ENCODE measurements at places on chromosomes 7 and 10. TPM values are rescaled to one million over a fixed set of nuclear protein-coding genes. Genes with fewer than 3 reads are reported as not detected.

GRCh38 chr10:79938728-79939406, 10.0 kb downstream of the SFTPD start:
- no peak for DNase-seq

DNA sequence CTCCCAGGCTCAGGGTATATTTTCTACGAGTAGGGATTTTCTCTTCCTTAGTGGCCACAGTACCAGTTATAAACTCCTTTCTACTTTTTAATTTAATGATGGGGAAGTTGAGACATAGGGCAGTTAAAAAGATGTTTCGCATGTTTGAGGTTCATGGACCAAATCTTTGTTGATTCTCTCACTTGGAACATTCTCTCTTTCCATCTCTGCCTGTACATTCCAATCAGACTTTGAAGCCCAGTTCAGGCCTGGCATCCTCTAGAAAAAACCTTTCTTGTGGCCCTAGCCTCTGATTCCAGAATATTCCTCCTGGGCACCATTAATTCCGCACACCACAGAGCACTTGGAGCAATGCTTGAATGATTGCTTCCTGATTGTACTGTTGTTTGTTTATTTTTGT, 18.5 kb downstream of the SLC13A4 start:
- no peak for DNase-seq

- no peak for DNase-seq
Measured at GRCh38 chr10:49656845-49657493, 22.5 kb upstream of the C10orf53 start.

- DNase-seq, result peak; percentile 64
Measured at GRCh38 chr10:22620140-22620857, 94.1 kb downstream of the PIP4K2A start.

DNA sequence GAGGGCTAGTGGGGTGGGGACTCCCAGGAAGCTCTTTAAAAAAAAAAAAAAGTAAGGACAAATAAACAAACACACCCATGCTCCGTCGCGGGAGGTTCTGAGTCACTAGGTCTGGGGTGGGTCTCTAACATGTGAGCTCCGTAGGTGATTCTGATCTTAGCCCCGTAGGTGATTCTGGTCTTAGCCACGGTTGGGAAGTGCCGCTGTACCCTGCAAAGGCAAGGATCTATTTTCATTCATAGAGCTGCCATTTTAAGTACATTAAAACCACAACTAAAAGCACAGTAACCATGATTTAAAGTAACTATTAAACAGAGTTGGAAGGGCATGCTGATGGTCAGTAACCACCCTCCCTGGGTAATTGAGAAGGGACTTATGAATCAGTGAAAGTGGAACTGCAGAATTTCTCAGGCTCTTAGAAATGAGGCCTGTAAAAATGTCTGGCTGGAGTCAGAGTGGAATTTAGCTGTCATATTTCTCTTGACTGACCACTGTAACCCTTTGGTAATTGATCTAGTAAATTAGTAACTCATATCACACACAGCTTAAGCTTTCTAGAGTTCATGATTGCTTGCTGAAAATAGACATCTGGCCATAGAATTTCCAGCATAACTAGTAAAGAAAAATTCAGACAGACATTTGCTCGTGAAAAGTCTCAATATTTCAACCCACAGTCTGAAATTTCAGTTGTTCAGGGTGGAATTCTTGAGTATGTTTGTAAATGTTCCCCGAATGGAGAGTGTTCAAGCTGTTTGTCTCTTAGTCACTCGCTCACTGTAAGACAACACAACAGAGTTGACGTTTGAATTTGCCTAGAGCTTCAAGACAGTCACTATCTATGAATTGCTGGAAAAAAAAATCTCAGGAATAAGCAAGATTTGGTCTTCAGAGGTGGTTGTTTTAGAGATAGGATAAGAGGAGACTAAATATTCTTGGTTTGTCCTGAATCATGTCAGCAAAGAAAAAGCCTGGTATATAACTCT, 34.2 kb upstream of the TCF7L2 start:
- DNase-seq, result no peak

- no peak for DNase-seq
Measured at GRCh38 chr7:151178236-151178635, 8.8 kb downstream of the ASB10 start.

DNA sequence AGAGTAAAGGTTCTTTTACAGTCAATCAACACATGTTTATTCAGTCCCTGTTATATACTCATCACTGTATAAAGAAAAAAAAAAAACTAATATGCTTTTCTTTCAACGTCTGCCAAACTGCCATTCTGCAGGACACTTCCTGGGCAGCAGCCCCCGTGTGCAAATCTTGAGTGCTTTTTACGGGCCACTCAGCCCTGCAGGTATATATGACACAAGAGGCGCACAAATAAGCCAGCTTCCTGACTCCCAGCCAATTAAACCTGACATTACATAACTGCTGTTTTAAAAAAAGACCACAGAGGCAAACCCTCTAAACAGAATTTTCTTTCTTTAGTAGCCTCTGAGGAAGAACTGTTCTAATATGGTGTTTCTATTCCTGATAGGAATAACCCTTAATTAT, 263.0 kb upstream of the NEBL start:
- no peak for DNase-seq

DNA sequence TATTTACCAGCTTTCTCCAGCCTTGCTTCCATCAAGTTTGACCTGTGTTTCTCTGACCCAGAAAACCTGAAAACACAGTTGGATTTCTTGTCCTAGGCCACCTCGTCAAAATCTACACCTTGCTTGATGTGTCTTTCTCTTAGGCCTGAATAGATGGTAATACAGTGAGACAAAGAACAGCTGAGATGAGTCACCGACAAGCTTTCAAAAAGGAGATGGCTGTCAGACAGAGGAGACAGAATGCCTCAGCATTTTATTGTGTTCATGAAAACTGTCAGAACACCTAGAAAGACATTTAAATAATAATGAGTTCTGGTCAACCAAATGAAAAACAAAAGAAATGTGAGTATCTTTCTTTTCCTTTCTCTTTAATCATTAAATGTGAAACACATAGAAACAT, 119.7 kb upstream of the SORCS1 start:
- no peak for DNase-seq

SLC39A12 gene
- not detected for total RNA-seq

DNA sequence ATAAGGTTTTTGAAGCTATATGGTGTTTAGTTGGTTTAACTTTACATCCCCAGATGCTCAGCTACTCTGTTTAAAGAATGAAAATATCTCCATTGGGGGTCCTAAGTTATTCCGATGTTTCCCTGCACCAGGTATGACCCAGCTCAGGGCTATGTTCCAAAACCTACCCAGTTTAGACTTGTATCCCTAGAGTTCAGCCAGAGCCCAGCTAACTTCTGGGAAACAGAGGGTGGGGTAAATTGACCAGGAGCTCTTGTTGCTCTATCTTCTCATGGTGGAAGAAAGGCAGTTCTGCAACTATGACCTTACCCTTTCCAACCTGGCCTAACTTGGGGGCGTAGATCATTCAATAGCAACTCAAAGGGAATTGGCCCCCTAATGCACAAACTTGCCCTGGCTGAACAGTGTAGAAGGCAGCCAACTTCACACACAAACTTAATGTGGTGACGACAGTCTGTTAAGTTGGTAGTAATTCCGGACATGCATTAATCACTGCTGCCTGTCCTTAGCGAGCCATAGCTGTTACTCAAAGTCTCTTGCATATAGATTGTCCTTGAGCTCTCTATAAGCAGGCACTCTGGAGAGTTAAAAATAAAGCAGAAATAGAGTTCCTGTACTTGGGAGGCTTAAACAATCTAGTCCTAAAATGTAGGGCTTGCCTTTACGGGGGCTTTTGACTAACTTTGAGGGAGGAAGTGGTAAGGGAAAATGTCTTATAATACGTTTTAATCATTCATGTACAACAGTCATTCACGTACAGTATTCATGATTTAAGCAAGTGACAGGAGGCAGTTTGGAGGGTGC, 5.3 kb upstream of the ZNRF2 start:
- no peak for DNase-seq

- no peak for DNase-seq
Measured at GRCh38 chr10:16182688-16183087, 254.1 kb upstream of the PTER start.

DNA sequence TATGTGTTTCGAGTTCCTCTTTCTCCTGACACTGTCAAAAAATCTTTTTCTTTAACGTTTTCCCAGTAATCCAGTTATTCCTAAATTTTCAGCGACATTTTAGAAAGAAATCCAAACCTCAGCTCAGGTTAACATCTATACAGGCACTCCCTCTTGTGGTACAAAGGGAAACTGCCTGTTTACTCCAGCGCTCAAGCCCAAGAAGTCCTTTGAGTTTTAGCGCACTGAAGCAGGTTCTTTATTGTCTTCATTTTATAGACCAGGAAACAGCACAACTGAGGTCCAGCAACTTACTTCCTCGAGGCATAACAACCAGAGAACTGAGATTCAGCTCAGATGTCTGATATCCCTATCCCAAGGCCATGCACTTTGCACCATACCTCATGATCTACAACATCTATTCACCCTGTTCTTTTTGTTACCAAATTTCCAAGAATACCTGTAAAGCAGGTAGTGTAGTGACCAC, 287.2 kb upstream of the MKLN1 start:
- DNase-seq, result peak; percentile 71

DNA sequence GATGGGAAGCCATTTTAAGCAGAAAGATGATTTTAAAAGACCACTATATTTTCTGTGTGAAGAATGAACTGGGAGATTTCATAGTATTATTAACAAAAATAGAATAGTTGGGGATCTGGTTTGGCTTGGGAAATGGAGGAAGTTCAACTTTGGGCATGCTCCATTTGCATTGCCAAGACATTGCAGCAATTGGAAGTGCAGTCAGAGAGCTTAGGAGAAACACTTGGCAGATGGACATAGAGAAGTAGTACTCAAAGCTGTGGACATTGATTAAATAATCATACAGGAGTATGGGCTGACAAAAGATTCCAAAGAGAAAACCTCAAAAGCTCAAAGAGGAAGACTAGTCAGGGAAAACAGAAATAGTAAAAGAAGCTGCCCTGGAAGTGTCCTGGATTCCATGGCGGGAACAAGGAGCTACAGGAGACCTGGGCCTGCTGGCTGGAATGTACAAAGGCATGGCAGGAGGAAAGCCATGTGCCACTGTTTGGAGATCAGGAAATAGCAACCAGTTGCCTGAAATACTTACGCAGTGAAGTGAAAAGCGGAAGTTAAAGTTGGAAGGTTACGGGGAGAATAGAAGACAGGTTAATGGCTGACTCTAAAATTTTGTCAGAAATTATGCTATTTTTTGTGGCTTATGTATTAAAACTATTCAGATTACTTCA, 93.6 kb upstream of the MXI1 start:
- DNase-seq, result no peak

DNA sequence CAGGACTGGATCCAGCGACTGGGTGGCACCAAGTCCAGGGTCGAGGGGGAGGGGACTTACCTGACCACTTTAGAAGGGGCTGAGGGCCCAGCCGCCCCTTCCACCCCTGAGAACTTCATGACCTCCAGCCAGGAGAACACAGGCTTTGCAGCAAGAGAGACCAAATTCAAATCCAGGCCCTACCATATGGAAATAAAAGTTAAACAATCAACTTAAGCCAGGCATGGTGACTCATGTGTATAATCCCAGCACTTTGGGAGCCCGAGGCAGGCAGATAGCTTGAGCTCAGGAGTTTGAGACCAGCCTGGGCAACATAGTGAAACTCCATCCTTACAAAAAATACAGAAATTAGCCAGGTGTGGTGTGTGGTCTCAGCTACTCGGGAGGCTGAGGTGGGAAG, 61.9 kb downstream of the COL13A1 start:
- DNase-seq, result no peak

TAS2R16 gene
- total RNA-seq, result not detected

PALD1 gene
- 7.3 TPM for total RNA-seq

SFTPA1 gene
- 0.55 TPM for total RNA-seq

GRCh38 chr10:64708884-64709681, 1187.9 kb downstream of the REEP3 start:
- DNase-seq, result no peak

DNA sequence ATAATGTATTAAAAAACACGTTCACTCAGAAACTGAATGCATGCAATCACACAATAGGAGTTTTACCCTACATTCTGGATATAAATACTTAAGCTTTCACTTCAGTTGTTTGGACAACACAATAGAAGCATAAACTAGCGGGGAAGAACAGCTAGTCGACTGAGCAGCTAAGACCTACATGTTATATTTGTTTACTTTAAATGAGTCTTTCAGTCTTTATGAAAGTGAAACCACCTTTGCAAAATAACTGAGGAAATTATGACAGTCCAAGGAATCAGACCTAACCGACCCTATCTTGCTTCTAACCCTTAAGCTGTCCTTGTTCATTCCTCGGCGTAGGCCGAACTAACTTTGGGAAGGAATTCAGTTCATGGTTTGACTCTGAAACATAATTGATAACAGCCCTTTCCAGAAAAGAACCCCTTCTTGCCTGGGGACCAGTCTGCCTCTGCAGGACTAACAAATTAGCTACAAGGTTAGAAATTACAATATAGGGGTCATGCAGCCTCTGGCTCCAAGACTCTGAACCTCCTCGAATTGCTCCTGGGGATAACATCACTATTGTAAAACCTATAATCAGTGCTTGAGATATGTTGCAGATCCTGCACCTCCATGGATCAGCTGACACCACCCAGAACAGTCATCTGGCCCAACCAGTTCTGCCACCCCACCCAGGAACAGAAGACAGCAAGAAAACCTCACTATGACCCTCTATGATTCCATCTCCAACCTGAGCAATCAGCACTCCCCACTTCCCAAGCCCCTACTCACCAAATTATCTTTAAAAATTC, 185.1 kb upstream of the KLF6 start:
- DNase-seq, result no peak

GRCh38 chr7:37031571-37032257, 307.4 kb upstream of the AOAH start:
- DNase-seq, result peak; percentile 88

HTRA1 gene
- total RNA-seq, result 108 TPM

- no peak for DNase-seq
Measured at GRCh38 chr10:16904639-16905061, 87.4 kb upstream of the RSU1 start.
